HFFc6 (cell line): ENCODE measurements at places on chromosomes 13 and 19. TPM values are rescaled to one million over a fixed set of nuclear protein-coding genes. Genes with fewer than 3 reads are reported as not detected.

DNA sequence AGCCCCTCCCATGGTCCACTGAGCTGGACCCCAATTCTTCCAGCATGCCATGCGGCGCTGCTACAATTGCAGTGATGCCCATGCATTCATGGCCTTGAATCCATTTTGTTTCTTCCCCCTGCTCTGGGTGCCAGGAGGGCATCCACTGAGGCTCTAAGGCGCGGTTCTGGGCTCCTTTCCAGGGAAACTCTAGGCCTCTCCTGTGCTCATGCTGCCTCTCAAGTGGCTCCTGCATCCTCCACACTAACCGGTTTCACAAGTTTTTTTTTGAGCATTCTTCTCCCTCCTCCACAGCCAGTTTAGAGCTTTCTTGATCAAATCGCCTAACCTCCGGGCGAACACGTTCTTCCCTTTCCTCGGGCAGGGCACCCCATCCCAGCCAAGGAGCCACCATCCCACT is 69.1 kb upstream of the FLT1 start:
- no peak for DNase-seq

GRCh38 chr13:48457578-48458242 is 44.8 kb upstream of the LPAR6 start:
- DNase-seq: no peak

HIF3A gene
- total RNA-seq: 0.36 to 3.3 TPM (median 0.42 TPM) in 3 replicates

GRCh38 chr13:111210544-111211469 is 95.7 kb downstream of the ARHGEF7 start:
- DNase-seq: peak; percentile 90

ERICH6B gene
- not detected in 3 replicates for total RNA-seq

ATXN8OS gene
- not detected in 2 replicates for total RNA-seq
